B cell (primary cell): ENCODE measurements at places on chromosomes 5 and 9. TPM values are rescaled to one million over a fixed set of nuclear protein-coding genes. Genes with fewer than 3 reads are reported as not detected.

GRCh38 chr9:133406480-133407307 is 11.1 kb downstream of the REXO4 start:
- no peaks in the 10 kb centered on the region for H3K36me3 ChIP-seq
- H3K4me1 ChIP-seq = no peaks in the 10 kb centered on the region
- peak; percentile 86 for DNase-seq
- no peaks in the 10 kb centered on the region for H3K27me3 ChIP-seq
- no peak overlapping the region for H3K4me3 ChIP-seq
- H3K27ac ChIP-seq = no peak overlapping the region

DNA sequence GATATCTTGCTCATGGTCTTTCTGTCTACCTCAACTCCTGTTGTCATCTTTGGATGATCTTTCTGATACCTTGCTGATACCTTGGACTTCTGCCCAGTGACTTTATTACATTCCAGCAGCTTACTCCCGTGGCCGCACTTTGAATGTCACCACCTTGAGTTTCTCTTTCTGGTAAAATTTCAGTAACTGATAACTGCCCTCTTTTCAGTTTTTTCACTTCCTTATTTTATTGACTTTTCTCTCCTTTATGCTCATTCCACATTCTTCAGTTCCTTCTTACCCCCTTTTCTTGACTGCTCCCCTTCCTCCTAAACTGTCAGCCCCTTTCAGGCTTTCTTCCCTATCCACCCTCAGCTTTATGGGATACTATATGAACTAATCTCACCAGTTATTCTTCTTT is 7.0 kb upstream of the FBXO4 start:
- H3K27me3 ChIP-seq = no peaks in the 10 kb centered on the region
- DNase-seq = no peak
- H3K4me3 ChIP-seq = no peak overlapping the region
- peak overlapping the region; percentile 61 for H3K27ac ChIP-seq
- H3K4me1 ChIP-seq = peaks cover 5% of the 10 kb centered on the region
- H3K36me3 ChIP-seq = peaks cover 9% of the 10 kb centered on the region

GRCh38 chr9:34490760-34491159 is 32.0 kb downstream of the ENHO start:
- H3K4me3 ChIP-seq = no peak overlapping the region
- DNase-seq = no peak
- H3K36me3 ChIP-seq = no peaks in the 10 kb centered on the region
- H3K4me1 ChIP-seq = no peaks in the 10 kb centered on the region
- H3K27ac ChIP-seq = no peak overlapping the region

DNA sequence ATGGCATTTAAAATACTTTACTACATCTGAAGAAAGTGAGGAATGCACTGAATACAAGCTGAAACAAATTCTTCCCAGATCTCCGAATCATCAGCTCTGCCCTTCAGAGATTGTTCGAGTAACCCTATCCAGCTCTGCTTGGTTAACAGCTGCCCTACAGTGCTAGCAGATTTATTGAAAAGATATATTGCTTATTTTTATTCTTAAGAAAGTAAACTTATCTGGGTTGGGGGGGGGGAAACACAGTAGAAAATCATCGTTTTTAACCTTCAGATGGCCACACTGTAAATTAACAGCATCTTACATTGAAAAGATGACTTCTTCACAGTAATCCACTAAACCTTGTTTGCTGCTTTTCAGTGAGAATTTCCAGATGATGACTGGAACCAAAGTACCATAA is 210.8 kb downstream of the NFIB start:
- no peak overlapping the region for H3K4me3 ChIP-seq
- H3K36me3 ChIP-seq = no peaks in the 10 kb centered on the region
- no peaks in the 10 kb centered on the region for H3K27me3 ChIP-seq
- H3K4me1 ChIP-seq = no peaks in the 10 kb centered on the region
- H3K27ac ChIP-seq = no peak overlapping the region
- DNase-seq = no peak

DNA sequence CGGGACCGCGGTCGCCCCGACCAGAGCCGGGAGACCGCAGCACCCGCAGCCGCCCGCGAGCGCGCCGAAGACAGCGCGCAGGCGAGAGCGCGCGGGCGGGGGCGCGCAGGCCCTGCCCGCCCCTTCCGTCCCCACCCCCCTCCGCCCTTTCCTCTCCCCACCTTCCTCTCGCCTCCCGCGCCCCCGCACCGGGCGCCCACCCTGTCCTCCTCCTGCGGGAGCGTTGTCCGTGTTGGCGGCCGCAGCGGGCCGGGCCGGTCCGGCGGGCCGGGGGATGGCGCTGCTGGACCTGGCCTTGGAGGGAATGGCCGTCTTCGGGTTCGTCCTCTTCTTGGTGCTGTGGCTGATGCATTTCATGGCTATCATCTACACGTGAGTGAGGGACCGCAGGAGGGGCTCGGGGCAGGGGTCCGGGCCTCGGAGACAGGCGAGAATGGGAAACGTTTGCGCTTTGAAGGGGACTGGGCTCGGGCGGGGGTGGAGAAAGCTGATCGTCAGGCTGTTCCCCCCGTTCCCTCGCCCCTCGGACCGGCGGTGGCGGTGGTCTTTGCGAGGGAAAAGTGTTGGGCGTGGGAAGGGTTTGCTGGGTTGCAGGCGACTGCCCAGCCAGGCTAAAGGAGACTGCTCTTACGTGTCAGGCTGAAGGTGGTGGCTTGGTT is 457 bp downstream of the UGCG start:
- DNase-seq = no peak
- no peaks in the 10 kb centered on the region for H3K27me3 ChIP-seq
- H3K27ac ChIP-seq = peak overlapping the region; percentile 49
- H3K4me1 ChIP-seq = peaks cover 51% of the 10 kb centered on the region

The MLANA gene
- not detected in 2 replicates for total RNA-seq
